Foreskin keratinocyte (primary cell): ENCODE measurements at places on chromosomes 6 and 20. TPM values are rescaled to one million over a fixed set of nuclear protein-coding genes. Genes with fewer than 3 reads are reported as not detected.

DNA sequence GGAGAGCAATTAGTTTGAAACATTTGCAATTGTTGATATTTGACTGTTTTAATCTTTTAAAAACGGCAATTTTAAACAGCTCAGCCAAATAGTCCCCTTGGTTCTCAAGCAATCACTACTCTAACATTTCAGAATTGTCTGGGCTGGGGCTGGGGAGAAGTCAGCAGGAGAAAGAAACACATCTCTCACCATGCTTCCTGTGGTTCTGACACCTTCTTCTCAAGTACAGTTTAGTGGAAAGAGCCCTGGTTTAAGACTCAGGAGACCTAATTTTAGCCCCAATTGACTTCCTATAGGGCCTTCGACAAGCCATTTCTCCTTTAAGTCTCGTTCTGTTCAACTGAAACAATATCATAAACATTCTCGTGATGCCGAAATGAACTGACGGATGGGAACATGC lies 168.4 kb upstream of the CDYL start:
- no peak for DNase-seq

DNA sequence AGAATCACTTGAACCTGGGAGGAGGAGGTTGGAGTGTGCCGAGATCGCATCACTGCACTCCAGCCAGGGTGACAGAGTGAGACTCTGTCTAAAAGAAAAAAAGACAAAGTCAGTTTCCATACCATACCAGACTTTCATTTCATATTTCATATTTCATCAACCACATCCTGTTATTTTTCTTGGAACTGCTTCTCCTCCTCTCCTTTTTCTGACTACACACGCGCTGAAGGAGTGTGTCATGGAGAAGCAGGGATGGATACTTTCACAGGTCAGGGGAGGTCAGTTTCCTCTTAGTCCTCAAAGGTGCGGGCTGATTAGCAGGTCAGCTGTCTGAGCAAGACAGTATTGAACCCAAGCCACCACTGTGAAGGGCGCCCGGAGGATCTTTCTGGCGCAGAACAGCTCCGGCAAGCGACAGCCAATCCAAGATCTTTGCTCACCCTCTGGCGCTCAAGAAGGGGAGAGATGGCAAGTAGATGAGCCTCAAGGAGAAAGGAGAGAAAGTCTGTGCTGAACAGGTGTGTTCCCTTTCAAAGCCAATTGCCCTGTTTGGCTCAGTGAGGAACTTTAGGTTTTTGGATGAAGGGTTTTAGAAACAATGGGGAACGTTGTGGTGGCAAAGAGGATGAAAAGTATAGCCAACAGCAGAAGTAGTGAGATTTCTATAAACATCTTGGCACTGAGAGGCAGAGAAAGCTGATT lies 18.9 kb upstream of the SYNJ2 start:
- DNase-seq, result no peak

GRCh38 chr20:10652660-10653261 lies 21.0 kb downstream of the JAG1 start:
- DNase-seq, result no peak

- DNase-seq, result no peak
Measured at GRCh38 chr20:31788578-31788977, 30.6 kb upstream of the MYLK2 start.

Gene SPTLC3
- total RNA-seq, result 7.8 TPM in 2 replicates
